NCI-H748 treated with DMSO at 0.1 percent for 48 hours (cell line): ENCODE measurements at places on chromosomes 5 and 9.

- no peak for DNase-seq
These were observed 121.7 kb upstream of the NR3C1 start for GRCh38 chr5:143525176-143525575.

GRCh38 chr5:9337928-9338595 is 207.8 kb downstream of the SEMA5A start:
- DNase-seq: no peak

DNA sequence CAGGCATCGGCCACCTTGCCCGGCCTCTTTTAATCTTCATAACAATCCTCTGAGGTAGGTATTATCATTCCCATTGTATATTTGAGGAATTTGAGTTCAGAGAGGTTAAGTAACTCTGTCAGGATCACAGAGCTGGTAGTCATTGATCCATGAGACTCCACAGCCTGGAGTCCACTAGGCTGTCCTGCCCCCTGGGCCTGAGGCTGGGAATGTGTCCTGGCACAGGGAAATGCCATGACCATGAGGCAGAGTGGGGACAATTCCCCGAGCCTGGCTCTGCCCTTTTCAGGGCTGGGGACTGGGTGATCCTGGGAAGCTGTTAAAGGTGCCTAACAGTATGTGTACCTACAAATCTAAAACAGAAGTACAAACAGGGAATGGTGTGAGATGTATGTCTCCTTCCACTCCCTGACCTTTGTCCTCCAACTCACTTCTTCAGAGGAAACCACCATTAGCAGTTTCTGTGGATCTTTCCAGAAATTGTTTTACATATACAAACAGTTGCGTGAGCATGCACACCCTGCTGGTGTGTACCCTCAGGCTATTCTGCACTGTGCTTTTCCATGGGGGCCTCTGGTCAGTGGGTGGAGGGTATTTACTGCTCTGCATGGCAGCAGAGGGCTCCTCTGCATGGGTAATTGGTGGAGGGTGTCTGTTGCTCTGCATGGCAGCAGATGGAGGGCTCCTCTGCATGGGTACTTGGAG is 53.8 kb downstream of the NDST1 start:
- DNase-seq: no peak

- no peak for DNase-seq
These were observed 3.3 kb upstream of the SLC25A46 start for GRCh38 chr5:110735556-110735955.

DNA sequence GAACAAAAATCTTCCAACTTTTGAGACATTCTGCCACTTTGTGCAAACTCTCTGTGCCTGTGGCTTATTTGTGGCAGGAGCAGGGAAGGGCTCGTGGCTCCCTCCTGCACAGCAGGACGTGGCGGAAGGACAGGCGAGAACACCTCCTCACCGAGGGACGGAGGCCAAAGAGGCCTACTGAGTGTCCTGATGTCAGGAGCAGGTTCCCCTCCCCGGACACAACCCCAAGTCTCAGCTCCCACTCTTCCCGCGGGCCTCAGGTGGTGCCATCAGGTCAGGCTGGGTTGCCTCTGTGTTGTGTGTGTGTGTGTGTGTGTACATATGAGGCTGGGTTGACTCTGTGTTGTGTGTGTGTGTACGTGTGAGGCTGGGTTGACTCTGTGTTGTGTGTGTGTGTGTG is 136.8 kb upstream of the LPCAT1 start:
- DNase-seq: no peak

GRCh38 chr5:76422227-76422626 is 19.1 kb downstream of the IQGAP2 start:
- no peak for DNase-seq

DNA sequence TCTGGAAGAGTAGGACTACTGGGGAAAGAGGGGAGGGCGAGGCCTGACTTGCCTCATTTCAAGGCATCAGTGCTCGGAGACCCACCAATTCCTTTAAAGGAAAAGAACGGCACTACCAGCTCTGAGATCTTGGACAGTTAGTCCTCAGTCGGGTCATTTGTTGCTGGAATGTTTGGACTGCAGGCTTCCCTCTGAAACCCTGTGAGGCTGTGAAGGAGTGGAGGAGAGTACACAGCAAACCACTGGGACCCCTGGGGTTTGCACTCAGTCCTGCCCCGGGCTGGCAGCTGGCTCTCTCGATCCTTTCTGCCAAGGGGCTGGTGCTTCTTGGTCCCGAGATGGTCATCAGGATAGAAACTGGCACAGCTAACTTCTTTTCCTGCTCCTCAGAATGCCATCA is 194.5 kb downstream of the TRIO start:
- DNase-seq: no peak

- DNase-seq: no peak
These were observed 151.8 kb upstream of the ADRA1B start for GRCh38 chr5:159764283-159765134.

DNA sequence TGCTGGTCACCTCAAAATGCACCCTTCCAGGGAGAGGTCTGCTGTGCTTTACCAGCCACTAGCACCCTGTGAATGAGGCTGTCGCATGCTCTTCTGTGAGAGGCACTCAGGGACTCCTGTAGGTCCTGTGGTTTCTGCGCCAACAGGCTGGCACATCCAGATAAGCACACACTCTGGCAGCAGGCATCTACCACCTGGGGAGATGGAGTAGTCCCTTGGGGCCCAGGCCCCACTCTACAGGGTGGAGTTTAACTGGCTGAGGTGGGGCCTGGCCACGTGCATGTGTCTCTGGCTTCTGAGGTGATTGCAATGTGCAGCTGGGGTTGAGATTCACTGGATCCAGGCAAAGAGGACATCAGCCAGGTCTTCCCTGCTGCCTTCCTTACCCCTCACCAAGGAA is 32.3 kb downstream of the TMEM174 start:
- no peak for DNase-seq

DNA sequence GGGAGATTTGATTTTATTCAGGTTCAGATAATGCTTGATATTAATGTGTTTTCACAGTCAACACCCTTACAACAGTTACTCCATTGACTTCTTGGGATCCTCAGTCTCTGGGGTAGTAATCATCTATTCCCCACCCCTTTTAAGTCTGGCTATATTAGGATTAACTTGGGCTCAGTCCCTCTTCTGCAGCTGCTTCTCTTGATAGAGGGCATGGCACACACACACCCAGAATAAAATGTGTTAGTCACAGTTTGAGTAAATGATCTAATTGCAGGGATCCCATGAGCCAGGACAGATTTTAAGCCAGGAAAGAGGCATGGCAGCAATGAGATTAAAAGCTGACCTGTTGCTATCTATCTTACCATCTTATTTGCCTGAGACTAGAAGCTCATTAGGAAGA is 53.7 kb upstream of the VLDLR start:
- DNase-seq: no peak

DNA sequence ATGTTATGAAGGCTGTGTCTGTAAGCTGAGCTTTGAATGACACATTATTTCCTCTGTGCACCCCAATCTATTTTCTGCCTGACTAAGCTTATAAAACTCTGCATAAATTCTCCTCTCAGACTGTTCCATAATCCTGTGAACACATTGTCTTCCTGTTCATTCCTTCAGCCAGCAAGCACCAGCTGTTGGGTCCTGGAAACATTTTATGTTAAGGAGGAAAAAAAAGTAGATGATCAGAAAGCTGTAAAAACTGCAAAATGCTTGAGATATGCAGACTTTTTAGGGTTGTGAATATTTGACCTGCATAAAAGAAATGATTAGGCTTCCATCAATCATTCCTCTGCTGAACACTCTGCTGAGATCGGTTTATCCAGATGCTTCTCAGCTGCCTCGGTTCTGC is 1246.0 kb upstream of the DMAC1 start:
- no peak for DNase-seq

DNA sequence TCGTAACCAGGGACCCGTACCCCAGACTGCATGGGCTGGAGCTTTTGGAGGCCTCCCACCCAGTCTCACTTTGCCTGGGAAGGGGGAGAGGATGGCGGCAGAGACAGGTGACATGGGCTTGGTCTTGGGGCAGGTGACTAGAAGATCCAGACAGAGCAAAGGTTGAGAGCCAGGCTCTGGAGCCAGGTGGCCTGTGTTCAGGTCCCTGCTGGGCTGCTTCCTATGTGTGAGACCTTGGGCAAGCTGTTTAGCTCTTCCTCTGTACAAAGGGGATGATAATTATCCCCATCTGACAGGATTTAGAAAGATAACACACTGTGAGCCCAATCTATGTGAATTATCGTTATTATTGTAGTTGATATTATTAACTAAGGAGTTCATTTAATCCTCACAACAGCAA is 16.1 kb upstream of the NDST1 start:
- DNase-seq: no peak

- no peak for DNase-seq
These were observed 44.5 kb upstream of the ORM1 start for GRCh38 chr9:114278356-114278755.

- no peak for DNase-seq
These were observed 89.4 kb downstream of the SH3TC2 start for GRCh38 chr5:148973455-148973854.
